ENCODE measurements at places on chromosomes 7 and 10. TPM values are rescaled to one million over a fixed set of nuclear protein-coding genes. Genes with fewer than 3 reads are reported as not detected.

CTAGE4 gene
- polyA plus RNA-seq: 10.3 TPM

DNA sequence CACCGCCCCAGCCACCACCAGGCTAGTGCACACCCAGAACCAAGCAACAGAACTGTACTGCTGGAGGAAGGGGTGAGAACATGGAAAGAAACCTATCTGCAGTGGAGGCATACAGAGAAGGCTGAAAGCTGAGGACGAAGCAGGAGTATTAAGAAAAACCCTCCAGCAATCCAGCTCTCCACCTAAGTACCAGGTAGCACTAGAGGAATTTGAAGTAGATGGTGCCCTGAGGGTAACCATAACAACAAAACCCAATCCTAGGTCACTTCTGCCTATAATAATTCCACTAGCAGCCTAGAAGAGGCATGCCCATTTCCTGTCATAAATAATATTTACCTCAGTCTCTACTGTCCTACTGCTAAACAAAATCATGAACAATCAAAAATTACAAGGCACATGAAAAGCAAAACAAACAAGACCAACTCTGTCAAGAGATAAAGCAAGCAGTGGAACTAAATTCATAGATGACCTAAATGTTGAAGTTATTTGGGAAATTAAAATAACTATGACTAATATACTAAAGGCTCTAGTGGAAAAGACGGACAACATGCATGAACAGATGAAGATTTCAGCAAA lies 51.1 kb downstream of the HYCC1 start:
- no peak for DNase-seq

DNA sequence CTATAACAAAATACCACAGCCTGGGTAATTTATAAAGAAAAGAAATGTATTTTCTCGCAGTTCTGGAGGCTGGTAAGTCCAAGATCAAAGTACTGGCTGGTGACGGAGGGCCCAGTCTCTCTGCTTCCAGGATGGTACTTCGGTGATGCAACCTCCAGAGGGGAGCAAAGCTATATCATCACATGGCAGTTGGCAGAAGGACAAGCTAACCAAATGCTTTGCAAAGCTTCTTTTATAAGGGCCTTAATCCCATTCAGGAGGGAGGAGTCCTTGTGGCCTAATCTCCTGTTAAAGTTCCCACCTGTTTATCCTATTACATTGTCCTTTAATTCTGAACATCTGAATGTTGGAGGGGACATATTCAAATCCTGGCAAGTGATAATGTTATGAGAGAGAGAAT lies 134.1 kb upstream of the SP4 start:
- DNase-seq: no peak

- no peak for DNase-seq
Measured at GRCh38 chr7:70457883-70458680, 673.9 kb upstream of the GALNT17 start.

GSDME gene
- polyA plus RNA-seq: 13.6 TPM

HOXA1 gene
- 2.7 TPM for polyA plus RNA-seq

DNA sequence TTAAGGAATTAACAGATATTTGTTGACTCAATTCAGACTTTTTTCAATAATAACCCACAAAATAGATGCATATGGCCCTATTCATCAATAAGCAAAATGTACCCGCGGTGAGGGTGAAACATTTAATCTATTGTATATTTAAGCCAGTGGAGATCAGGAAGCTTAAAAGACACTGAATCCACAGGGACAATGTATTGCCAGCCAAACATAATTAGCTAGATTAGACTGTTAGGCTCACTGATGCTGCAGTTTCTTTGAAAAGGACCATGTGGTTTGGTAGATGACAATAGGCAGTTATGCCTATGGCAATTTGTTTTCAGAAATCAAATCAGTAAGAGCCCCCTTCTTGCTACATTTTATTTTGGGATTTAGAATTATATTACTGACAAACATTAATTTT lies 87.3 kb upstream of the PLXDC2 start:
- no peak for DNase-seq

EPO gene
- 0.14 TPM for polyA plus RNA-seq

HYAL4 gene
- 0.08 TPM for polyA plus RNA-seq

PON1 gene
- polyA plus RNA-seq: 0.34 TPM

DNA sequence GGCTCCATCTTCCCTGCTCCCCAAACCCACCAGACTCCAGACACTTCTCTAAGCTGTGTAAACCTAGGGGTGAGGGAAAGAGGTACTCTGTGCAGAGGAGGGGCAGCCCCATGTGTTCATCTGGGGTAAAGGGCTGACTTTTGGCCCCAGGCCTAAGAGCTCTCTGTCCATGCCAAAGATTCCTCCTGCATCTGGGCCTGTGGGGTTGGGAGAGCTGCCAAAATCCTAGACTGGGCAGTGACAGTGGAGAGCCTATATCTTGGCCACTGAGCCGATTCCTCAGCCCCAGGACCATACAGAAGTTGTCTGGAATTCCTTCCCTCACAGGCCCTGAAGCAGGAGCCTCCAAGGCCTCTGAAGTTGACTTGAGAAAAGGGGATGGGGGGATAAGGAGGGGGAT lies 25.3 kb upstream of the LEP start:
- DNase-seq: no peak

CCDC172 gene
- polyA plus RNA-seq: not detected

DNA sequence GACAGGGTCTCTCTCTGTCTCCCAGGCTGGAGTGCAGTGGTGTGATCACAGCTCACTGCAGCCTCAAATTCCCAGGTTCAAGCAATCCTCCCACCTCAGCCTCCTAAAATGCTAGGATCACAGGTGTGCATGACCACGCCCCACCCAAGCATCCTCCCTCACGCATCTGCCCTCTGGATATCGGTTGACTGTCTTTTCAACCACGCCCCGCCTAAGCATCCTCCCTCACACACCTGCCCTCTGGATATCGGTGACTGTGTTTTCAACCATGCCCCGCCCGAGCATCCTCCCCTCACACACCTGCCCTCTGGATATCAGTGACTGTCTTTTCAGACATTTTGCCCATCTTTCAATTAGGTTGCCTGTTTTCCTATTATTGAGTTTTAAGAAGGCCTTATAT lies 140.5 kb downstream of the MAD1L1 start:
- no peak for DNase-seq

HSPA12A gene
- polyA plus RNA-seq: 38.9 TPM

ZNF488 gene
- polyA plus RNA-seq: 4.2 TPM

DNA sequence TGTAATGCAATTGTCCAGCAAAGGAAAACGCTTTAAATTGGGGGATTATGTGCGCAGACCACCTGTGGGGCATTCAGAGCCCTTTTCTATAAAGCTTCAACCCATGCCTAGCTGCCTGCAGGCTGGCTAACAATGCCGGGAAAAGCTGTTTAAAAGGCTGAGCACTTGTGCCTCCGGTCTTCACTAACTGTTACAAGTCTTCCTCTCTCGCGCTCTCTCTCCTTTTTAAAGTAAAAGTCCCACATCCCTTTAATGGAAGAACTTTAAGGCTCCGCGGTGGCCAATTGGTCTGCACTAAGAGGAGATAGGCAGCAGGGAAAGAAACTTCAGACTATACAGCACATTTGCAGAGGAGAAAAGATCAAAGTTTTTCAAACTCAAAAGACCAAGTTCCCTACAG lies 4.6 kb downstream of the FZD8 start:
- no peak for DNase-seq

CHST3 gene
- 19.4 TPM for polyA plus RNA-seq

Data from renal cortex interstitium (tissue), 15 donors.